ENCODE measurements at places on chromosomes 2 and 18.

- no peak for DNase-seq
These were observed 402.9 kb downstream of the PARD3B start for GRCh38 chr2:204948024-204948763.

DNA sequence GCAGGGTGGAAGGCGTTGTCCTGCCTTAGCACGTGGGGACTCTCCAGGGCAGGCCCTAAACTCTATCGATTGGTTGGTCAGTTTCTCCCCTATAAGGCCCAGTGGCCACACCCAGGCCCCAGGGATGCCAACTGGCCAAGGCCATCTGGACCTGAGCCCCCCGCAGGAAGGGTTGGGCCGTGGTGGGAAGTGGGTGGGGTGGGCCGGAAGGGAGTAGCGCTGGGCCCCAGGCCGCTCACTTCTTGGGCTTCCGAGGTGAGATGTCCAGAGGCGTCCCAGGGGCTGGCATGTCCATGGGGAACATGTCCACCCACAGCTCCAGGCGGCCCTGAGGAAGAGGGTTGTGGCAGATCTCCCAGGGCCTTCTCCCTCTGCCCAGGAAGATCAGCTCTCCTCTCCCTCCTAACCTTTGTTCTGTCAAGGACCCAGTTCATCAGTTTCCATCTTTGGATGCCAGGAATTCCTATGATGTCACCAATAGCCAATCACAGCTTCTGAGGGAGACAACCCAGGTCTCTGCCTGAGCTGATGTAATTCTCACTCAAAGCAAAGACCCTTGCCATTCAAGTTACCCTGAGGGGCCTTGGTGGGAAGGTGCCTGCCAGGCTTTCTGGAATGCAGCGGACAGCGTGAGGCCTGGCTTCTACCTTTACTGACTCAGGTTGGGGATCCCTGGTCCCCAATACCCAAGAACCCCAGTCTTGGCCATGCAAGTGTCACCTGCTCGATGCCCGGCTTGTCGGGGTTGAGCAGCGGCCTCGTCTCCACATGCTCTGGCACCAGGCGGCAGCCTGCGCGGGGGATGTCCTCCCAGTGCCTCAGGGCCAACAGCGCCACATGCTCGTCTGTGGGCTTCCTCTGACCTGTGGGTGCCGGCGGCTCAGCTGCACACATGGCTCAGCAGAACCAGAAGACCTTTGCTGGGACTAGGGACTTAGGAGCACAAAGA, 14.4 kb downstream of the OTOF start:
- DNase-seq = no peak

GRCh38 chr2:42937171-42937875, 144.9 kb upstream of the HAAO start:
- no peak for DNase-seq

GRCh38 chr2:238974501-238975166, 126.7 kb downstream of the TWIST2 start:
- DNase-seq = no peak

GRCh38 chr2:58448065-58448507, 207.0 kb upstream of the FANCL start:
- no peak for DNase-seq

DNA sequence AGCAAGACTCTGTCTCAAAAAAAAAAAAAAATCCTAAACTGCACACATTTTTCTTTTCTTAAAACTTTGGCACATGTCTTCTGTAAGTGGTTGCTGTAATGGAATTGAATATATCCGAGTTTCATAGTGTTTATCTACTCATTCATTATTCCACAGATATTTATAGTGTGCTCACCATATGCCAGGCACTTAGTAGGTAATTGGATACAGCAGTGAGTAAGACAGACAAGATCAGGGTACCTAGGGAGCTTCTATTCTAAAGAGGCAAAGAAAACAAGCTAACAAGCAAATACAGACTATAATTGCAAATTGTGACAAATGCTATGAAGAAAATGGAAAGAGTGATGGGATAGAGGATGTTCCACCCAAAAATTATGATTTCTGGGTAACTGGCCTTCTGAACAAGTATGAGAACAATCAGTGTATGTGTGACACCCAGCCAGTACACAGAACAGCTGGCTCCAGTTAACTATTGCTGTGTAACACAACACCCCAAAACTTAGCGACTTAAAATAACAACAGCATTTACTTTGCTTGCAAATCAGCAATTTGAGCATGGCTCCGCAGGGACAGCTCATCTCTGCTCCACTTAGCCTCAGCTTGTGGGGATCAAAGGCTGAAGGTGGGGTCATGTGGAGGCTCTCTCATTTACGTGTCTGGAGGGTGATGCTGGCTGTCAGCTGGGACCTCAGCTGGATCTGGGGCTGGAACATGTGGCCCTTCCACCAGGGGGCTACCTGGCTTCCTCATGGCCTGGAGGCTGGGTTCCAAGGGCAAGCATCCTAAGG, 224.9 kb downstream of the INSIG2 start:
- no peak for DNase-seq

Measured in activated CD8-positive, alpha-beta memory T cell treated with anti-CD3 and anti-CD28 coated beads for 4 hours (primary cell).